ENCODE measurements at places on chromosomes 7 and 10.

GRCh38 chr10:86130041-86130440 is 236.6 kb downstream of the GRID1 start:
- no peak for DNase-seq

GRCh38 chr7:131952365-131952764 is 395.9 kb upstream of the PODXL start:
- no peak for DNase-seq

DNA sequence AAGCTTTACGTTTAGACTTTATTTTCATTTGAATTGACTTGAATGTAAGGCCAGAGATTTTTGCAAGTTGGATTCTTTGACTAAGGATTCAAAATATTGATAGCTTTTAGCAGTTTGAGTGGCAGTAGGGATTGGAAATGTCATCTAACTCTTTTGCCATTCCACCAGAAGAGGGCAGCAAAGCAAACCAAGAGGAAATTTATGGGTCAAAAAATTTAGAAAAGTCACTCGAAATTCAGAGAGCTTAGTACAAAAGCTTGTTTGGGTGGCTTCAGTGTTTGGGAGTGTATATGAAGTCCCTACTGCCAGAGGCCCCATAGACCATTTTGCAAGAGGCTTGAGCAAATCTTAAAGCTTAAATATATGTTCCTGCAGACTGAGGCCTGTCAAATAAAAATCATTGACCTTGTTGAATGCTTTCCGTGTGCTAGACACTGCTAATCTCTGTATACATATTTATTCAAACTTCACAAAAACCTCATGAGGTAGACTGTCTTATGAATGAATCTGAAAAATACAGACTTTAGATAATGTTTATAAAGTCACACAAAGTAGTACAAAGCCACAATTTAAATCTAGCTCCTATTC is 44.6 kb upstream of the RSBN1L start:
- no peak for DNase-seq

- DNase-seq = no peak
Measured at GRCh38 chr10:112832361-112832878, 117.6 kb upstream of the TCF7L2 start.

GRCh38 chr7:149823191-149823630 is 15.0 kb upstream of the ZNF862 start:
- DNase-seq = no peak

- no peak for DNase-seq
Measured at GRCh38 chr7:73647725-73648592, 19.7 kb upstream of the VPS37D start.

DNA sequence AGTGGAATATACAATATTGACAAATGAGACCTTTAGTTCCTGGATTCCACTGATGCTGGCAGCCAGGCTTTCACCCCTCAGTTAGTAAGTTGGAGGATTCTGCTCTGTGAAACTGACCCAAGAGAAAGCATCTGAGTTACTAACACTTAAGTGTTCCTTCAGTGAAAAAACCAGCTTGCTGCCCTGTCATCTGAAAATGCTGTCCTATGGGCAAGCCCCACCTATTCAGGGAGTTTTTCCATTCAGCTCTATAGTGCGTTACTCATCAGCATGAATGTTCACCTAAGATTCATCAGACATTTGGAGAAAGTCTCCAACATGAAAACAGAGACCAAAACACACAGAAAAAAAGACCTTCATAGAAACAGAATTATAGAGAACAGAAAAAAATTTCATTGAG is 37.9 kb downstream of the PRPF18 start:
- DNase-seq = no peak

GRCh38 chr7:836429-836828 is 4.2 kb downstream of the SUN1 start:
- DNase-seq = no peak

- DNase-seq = peak; percentile 31
Measured at GRCh38 chr10:19629567-19629966, 186.7 kb upstream of the PLXDC2 start.

GRCh38 chr7:39168403-39169098 is 190.8 kb downstream of the POU6F2 start:
- DNase-seq = no peak

DNA sequence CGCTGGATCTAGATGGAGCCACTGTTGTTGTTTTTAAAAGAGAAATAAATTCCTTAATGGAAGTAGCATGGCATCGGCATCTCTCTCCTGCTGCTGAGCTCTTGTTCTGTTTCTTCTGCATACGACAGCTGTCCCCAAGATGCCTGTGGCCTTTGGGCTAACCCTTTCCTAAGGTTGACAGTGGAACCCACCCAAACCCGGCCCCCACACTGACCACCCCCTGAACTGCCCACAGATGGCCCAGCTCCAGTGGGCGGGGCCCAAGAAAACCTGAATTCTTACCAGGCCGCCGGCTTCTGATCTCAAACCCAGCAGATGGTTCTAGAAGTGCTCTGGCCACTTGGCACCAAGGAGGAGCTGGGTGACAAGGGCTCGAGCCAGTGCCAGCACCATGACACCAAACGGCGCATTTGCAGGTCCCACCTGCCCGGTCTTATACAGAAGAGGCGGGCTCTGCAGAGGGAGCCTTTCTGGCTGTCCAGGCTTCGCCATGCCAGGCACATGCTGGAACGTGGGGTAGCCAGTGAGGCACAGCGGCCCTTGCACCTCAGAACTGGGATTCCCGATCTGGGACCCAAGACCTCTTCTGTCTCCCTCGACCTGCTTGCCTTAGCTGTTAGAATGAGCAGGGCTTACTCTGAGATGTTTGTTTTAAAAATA is 82.7 kb downstream of the RGS10 start:
- no peak for DNase-seq

DNA sequence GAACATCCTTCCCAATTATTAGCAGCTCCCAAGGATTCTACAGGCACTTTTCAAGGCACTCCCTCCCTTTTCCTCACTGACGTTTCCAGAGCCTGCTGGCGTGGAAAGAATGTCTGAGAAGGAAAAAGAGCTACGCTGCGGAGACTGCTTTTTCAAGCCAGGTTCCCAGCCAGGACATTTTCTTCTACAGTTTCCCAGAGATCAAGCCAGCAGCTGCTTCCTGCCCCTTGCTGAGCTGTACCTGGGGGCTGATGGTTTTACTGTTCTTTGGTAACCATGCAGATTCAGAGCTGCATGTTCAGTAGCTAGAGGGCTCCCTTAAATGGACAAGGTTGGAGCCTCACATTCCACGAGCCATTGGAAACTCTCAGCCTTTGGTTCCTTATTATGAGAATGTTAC is 133.4 kb downstream of the EVX1 start:
- DNase-seq = no peak

- DNase-seq = no peak
Measured at GRCh38 chr7:90383861-90384260, 19.4 kb upstream of the CLDN12 start.

DNA sequence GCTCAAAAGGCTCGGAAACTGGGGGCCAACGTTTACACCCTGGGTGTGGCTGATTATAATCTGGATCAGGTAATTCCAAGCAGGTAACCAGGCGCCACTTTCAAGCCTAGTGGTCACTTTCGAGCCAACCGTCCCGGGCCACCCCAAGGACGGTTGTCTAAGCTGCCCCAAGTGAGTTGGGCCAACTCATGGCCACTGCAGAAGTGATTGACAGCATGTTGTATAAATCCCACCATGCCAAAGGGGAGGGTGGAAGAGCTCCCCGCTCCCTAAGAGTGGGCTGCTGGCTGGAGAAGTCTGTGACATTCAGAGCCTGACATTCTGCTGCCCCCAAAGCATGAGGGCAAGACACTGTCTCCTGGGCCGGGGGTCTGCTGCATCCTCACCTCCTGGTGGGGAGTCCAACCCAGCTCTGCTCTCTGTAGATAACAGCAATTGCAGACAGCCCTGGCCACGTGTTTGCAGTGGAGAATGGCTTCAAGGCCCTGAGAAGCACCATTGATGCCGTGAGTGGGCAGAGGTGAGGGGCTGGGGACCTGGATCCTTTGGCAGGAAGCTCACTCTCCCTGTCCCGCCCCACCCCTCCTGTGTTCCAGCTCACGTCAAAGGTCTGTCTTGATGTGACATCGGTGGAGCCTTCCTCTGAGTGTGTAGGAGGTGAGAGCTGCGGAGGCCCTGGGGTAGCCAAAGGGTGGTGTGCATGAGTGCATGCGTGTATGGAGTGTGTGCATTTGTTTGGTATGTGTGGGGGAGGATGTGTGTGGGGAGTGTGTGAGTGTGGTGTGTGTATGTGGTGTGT is 10.8 kb downstream of the ANTXRL start:
- no peak for DNase-seq

DNA sequence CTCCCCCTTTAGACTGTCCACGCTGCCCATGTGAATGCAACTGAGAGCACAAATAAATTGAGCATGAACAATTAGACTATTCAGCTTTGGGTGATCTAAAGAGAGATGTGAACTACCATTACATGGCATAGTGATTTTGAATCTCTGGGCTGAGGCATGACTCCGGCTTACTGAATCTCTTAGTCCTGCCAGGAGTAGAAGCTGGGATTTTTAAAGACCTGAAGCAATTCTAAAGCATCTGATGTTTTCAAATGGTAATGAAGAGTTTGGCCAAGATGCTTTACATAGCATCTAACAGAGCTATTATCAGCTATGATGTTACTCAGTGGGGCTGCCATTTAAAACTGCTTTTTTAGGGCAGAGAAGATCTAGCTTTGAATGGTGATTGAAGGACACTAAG is 1059.1 kb downstream of the SORCS3 start:
- DNase-seq = no peak

DNA sequence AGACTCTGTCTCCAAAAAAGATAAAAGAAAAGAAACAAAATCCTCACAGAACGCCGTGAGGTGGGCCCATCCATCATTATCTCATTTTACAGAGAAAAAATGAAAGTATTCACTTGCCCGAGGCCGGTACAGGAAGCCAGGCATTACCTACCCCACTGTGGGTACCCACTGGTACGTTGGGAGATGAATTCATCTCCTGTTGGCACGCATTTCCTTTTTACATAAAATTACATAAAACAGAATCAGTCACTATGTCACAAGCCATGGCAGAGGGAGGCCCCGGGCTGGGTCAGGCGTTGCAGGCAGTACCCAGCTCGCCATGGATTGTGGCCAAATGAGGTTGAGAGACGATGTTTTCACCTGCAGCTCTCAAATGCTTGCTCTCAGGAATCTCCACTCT is 38.6 kb upstream of the TNRC18 start:
- DNase-seq = no peak

DNA sequence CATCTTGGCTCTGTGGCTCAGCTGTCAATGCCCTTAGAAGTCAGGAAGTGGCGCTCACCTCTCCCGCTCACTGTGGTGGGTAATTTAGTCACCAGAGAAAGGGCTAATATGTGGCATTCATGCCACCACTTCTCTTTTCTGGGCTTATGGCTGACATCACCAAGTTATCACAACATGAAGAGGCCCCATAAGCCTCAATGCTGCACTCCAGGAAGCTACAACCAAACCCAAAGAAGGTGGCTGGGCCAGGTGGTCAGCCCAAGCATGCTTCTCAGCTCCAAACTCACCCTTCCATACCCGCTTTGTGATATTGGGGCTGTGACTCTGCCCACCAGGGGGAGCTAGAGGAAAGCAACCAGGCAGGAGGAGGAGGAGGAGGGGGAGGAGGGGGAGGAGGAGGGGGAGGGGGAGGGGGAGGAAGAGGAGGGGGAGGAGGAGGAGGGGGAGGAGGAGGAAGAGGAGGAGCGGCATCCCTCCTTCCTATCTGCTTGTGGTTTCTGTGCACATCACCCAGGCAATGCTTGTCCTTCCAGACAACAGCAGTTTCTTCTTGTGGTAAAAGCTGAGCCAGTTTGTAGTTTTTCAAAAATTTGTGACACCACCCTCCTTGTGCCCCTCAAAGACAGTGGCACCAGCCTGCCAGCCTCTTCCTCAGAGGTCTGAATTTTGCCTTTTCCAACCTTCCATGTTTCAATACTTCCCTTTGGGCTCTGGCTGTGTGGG is 42.1 kb downstream of the CYP26A1 start:
- DNase-seq = peak; percentile 13

Measured in thoracic aorta (tissue), 2 donors.